ENCODE measurements at places on chromosomes 4 and X.

GRCh38 chrX:37726346-37726745, 40.8 kb downstream of the XK start:
- no peak for DNase-seq

DNA sequence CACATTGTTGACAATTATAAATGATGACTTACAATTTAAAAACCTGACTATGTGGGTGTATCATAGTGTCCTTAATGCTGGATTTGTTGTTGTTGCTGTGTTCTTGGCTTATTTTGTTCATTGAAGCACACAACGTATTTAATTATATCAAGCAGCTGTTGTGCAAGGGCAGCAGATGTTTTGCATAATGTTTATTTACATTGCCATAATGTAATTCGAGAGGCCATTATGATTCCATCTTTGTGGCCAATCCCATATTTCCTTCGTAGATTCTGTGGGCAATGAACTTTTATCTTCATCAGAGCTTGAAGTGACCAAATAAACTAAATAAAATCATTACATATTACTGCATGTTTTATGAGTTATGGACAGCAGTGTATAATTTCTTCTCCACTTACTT, 422.6 kb upstream of the GALNTL6 start:
- DNase-seq: no peak

GRCh38 chr4:119939071-119939995, 127.3 kb downstream of the MAD2L1 start:
- DNase-seq: no peak

DNA sequence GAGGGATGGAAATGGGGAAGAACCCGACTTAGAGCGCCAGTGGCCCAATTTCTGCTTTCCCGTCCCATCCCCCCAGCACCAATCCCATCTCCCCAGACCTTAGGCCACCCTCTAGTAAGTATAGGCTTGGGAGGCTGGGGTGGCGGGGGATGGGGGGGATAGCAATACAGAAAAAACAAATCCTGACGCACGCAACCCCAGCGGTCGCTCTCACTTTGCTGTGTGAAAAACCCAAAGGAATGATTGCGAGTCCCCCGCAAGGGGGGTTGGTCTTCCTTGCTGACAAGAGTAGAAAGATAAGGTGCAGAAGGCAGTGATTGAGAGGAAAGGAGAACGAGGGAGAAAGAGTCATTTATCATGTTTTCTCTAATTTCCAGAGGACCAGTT, 863 bp downstream of the CPE start:
- DNase-seq: no peak

GRCh38 chr4:153246446-153247115, 42.3 kb downstream of the TRIM2 start:
- no peak for DNase-seq

- no peak for DNase-seq
Observed at GRCh38 chr4:190020790-190021717, 6.0 kb downstream of the FRG2 start.

- DNase-seq: no peak
Observed at GRCh38 chr4:162461952-162462351, 298.2 kb upstream of the FSTL5 start.

- no peak for DNase-seq
Observed at GRCh38 chrX:10021461-10022272, 54.5 kb downstream of the CLDN34 start.

DNA sequence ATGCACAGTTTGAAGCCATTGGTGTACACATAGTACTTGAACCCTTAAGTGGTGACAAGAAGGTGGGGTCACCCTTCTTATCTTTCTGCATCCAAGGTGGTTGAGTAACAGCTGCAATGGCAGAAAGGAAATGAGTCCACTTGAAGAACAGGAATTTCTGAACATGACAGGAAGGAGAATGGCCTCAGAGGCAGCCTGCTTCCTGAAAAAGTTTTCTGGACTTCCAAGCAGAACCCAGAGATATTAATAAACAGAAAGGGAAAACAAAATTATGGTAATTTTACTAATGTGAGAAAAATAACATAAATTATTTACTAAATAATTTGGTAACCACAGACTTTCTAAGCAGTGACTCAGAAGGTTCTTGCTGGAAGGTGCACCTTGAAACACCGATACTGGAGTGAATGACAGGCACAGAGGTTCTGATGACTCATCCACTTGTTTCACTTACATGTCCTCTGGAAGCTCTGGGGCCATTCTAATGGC, 119.9 kb upstream of the HS3ST1 start:
- DNase-seq: no peak

DNA sequence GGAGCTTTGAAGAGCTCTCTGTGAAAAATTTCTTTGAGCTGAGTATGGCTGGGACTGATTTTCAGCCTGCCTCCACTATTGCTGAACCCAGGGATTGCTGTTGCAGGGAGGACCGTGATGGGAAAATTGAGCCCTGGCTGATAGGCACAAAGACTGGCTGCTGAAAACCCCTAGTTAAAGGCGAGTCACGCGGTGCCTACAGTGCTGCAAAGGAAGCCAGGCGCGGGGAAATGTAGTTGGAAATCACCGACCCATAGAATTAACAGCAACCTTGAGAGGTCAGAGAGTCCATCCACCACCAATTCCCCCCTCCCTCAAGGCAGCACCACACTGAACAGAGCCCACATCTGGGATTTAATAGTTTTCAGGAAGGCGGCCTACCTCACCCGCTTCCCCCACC, 26.0 kb downstream of the FRMD7 start:
- no peak for DNase-seq

GRCh38 chrX:40085714-40086113, 12.0 kb downstream of the BCOR start:
- no peak for DNase-seq

GRCh38 chr4:20603671-20604313, 96.5 kb upstream of the PACRGL start:
- DNase-seq: no peak

DNA sequence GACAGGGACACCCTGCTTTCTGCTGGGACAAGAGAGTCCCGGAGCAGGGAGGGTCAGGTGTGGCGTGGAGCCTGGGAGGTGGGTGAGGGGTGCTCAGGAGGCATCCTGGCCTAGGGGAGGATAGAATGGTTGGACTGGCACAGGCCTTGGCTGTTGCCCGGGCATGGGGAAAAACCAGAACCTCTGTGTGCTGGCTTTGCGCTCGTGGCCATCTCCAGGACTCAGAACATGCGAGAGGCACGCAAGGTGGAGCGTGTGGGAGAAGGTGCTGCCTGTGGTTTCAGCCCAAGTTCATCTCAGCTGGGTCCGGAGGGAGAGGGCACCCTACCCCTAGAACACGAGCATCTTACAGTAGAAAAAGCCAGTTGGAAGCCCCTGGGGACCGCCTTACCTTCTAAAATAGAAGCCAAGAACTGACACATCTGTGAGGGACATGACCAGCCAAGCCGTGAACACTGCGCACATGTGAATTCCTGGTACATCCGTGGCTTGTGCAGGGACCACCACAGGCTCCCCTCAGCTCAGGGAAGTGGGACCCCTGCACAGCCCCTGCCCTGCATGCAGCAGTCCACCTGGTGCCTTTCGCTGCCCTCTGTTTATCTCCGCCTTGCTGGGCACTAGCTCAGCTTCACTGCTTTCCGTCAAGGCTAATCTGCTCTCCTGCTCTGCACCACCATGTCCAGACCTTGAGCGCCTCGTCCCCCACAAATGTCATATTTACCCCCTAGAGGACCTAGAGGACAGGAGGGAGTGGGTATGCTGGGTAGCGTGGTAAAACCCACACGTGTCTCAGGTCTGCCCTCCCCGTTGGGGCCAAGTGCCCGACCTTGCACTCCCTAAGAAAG, 13.5 kb downstream of the MSANTD1 start:
- no peak for DNase-seq

GRCh38 chr4:78119698-78120097, 62.6 kb downstream of the FRAS1 start:
- no peak for DNase-seq

DNA sequence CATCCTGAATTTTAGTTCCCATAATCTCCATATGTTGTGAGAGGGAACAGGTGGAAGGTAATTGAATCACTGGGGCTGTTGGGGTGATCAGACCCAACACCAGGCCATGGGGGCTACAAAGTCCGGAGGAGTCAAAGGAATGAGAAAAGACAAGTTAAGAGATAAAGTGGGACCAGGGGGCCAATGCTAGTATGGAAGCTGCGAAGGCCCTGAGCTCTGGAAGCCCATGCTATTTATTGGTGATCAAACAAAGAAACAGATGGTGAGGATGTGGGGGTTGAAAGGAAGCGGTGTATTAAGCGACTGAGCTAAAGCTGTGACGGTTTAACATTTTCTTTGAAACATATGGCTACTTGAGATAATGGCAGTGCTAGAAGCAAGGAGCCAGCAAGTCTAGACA, 132.8 kb downstream of the PDGFC start:
- DNase-seq: no peak

GRCh38 chr4:147825451-147826287, 93.8 kb downstream of the ARHGAP10 start:
- DNase-seq: no peak

DNA sequence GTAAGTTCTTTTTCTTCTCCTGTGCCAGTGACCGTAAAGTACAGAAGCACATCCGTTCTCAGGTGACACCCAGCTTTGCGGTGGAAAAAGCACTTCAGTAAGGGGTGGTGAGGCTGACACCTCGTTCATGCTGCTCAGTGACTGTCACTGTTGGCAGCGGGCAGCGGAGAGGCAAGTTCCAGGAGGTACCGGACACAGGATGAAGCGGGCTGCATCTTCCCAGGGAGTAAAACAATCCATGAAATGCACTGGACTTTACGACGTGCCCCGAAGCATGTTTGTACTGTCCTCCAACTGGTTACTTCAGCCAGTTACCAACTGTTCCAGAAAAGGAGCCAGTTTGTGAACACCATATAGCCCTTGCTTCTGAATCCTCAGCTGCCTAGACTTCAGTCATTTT, 110.7 kb downstream of the ZNF827 start:
- no peak for DNase-seq

GRCh38 chrX:636981-637659, 6.5 kb downstream of the SHOX start:
- DNase-seq: no peak

DNA sequence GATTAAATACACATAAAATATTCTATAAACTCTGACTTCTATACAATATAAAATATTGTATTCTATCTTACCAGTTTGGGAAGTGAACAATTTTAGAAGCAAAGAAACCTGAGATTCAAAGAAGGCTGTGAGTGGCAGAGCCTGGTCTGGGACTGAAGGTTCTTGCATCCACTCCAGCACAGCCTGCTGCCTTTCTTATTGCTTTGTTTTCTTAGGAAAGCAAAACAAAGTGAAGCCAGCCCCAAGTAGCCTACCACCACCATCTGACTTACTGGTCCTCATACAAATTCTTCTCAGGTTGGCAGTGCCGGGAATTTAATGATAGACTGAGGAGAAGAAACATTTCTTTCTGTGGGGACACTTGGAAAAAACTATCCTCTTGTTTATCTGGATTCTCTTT, 129.7 kb upstream of the SMAD1 start:
- no peak for DNase-seq

DNA sequence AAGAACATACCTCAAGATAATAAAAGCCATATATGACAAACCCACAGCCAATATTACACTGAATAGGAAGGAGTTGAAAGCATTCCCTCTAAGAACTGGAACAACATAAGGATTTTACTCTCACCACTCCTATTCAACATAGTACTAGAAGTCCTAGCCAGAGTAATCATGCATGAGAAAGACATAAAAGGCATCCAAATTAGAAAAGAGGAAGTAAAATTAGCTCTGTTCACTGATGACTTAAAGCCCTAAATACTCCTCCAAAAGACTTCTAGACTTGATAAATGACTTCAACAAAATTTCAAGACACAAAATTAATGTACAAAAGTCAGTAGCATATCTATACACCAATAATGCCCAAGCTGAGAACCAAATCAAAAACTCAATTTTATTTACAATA, 235.7 kb downstream of the NKX6-1 start:
- DNase-seq: no peak

GRCh38 chr4:99215521-99215920, 3.5 kb downstream of the ADH6 start:
- DNase-seq: no peak

DNA sequence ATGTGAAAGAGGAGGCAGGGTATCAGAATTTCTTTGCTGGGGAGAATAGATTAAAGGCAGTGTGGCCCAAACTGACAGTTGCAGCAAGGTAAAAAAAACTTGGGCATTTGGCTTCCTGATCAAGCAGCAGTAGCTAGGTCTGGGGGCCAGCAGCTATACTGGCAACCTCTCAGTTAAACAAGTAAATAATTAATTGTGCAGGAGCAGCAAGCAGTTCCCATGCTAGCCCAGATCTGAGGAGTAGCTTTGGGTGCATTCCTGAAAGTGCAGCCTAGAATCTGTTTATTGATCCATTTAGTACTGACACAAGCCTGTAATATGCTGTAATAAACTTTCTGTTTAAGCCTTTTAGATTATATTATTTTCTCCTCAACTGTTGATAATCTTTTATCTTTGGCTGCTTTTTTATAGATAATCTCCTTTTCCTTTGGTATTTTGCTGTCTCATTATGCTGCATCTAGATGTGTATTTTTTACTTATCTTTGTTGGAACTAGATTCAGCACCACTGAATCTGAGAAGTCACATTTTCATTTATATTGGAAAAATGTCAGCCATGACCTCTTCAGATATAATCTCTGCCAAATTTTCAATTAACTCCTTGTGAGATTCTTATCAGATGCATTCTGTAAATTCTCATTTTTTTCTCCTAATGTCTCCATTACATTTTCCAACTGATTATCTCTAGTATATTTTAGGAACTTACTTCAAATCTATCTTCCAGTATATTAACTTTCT, 276.3 kb downstream of the STPG2 start:
- no peak for DNase-seq

DNA sequence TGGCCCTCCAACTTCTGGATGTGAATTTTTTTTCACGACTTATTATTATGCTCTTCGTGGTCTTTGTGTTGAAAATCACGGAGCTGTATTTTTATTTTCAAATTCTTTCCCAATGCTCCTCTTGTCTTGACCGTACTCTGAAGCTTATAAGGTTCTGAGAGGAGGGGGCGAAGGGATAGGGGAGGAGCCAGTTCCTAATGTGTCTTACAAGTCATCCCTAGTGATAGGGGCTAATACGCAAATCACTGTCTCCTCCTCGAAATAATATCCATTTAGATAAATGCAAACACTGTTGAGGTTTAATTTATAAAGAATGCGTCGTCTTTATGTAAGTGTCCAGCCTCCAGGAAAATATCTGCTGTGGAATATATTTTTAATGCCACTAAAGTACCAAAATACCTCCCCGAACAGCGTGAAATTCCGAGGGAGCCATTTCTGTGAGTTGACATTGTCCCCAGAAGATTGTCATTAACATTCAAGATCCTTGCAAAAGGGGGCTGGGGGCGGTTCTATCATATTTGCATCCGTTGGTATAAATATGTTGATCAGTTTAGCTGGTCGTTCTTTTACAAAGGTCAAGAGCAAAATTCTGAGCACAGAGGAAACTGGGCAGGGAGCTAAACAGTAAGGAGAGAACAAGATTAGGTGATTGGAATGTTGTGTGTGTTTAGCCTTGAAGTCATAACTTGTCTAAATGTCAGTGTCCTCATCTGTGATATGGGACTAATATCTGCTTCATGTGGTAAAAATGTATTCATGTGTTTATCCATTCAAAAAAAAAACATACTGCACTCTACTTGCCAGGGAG, 3.7 kb upstream of the FAT1 start:
- no peak for DNase-seq

Data from activated naive CD4-positive, alpha-beta T cell (primary cell).